ENCODE measurements at places on chromosomes 3 and 15.

- no peak for ATAC-seq
These were observed 62.1 kb downstream of the CORO2B start for GRCh38 chr15:68640791-68641331.

GRCh38 chr15:88986949-88987590 lies 73.9 kb upstream of the MFGE8 start:
- ATAC-seq: no peak

DNA sequence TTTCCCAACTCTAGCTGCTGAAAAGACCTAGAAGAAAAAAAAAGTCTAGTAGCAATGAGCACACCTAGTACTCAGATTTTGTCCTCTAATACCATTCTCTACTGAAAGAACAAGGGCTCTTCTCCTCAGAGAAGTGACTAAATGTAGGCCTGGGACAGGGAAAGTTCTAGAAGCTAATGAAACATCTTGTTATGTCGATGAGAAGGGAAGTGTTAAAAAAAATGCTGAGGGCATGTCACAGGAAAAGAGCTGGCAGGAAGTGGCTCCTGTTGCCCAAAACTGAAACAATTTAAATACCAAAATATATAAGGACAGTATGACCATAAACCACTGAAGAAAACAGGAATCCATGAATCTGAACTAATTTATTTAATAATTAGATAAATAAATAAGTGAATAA lies 581.4 kb upstream of the TBL1XR1 start:
- no peak for ATAC-seq

- ATAC-seq: no peak
These were observed 1097.8 kb downstream of the FHIT start for GRCh38 chr3:60153221-60153999.

GRCh38 chr3:178385280-178385952 lies 150.8 kb upstream of the KCNMB2 start:
- no peak for ATAC-seq

Measured in activated CD4-positive, CD25-positive, alpha-beta regulatory T cell treated with anti-CD3 and anti-CD28 coated beads, Interleukin-2, amount 50 U/mL, for 24 hours (primary cell).